Kasumi-1 (cell line): ENCODE measurements at places on chromosomes 13 and 19.

- no peak for DNase-seq
Measured at GRCh38 chr13:104854007-104854406, 1681.5 kb downstream of the EFNB2 start.

GRCh38 chr19:53086949-53087348 lies 16.3 kb downstream of the ZNF160 start:
- peak; percentile 57 for DNase-seq

DNA sequence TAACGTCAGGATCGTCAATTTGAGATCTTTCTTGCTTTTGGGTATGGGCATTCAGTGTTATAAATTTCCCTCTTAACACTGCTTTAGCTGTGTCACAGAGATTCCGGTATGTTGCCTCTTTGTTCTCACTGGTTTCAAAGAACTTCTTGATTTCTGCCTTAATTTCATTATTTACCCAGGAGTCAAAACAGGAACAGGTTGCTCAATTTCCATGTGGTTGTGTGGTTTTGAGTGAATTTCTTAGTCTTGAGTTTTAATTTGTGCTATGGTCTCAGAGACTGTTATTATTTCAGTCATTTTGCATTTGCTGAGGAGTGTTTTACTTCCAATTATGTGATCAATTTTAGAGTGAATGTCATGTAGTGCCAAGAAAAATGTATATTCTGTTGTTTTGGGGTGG lies 153.1 kb downstream of the PCDH17 start:
- peak; percentile 21 for DNase-seq

DNA sequence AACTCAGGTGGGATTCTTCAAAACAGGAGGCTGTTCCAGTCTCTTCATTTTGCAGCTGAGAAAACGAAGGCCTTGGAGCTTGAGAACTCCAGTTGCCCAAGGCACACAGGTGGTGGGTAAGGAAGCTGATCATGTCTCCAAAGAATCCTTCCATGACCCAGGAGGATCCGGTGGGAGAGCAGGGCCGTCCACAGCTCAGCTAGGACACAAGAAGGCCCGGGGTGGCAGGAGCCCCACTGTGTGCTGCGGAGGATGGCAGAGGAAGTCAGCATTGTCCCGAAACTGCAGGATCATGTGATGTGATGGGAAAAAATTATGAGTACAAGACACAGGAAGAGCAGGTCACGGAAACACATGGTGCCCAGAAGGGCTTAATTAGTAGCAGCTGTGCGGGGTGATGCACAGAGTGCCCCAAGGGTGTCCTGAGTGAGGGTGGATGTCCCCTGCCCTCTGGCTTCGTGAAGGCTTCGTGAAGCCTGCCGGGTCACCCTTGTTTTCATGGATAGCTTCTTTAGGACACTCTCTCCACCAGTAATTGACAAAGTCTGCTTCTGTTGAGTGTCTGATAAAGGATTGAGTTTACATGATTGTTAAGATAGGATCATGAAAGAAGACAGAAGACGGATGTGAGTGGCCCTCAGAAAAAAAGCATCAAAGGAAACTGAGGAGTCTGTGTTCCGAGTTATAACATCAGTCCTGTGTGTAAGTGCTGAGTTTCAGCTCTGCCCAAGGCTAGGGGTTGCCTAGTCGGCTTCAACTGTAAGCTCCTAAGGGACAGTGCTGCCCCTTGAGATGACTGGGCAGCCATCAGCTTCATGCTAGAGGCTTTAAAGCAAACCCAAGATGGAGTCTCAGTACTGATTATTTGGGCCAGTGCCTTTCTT lies 33.8 kb upstream of the SACS start:
- no peak for DNase-seq

GRCh38 chr19:961866-962620 lies 22.1 kb upstream of the WDR18 start:
- DNase-seq = no peak

DNA sequence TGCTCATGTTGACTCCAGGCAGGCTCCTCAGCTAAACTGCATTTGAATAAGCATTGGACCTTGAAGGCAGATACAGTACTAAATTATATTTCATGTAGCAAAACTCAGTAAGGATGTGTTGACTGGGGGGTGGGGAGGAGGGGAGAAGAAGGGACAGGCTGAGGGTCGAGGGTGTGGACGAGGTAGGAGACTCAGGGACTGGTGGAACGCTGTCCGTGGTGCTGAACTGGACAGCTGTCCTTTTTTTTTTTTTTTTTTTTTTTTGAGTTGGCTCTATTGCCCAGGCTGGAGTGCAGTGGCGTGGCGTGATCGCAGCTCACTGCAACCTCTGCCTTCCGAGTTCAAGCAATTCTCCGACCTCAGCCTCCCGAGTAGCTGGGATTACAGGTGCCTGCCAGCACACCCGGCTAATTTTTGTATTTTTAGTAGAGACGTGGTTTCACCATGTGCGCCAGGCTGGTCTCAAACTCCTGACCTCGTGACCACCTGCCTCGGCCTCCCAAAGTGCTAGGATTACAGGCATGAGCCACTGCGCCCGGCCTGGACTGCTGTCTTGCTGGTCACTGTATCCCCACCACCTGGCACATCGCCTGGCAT lies 33.2 kb upstream of the CASP14 start:
- DNase-seq = peak; percentile 0

DNA sequence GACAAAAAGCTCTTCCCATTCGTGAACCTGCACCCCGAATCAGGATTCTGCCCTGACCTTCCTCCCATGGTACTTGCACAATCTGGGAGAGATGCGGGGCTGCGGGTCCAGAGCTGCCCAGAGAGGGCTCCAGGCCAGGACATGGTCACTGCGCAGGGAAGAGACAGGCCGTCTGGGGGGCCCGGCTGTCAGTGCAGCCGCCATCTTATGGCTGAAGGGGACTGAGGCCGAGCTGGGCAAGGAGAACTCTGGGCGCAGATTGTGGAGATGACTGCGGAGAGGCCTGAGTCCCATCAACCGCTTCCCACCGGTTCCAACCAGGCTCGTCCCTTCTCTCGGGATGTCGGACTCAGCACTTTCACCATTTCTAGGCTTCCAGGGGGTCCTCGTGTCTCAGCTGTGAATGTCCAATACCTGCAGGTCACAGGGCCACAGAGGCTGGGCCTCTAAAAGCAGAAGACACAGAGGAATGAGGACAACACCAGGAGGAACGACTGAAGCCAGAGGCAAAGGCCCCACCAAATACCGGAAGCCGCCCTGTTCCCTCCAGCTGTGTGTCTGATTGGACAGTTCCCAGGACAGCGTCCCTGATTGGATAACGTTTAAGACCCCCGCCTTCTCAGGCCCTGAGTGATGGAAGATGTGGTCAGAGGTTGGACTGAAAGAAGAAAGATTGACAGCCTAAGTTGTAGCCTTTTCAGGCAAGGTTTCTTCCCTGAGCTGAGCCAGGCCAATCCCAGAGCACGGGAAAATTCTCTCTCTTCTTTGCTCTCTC lies 117.1 kb upstream of the ZNF91 start:
- no peak for DNase-seq

DNA sequence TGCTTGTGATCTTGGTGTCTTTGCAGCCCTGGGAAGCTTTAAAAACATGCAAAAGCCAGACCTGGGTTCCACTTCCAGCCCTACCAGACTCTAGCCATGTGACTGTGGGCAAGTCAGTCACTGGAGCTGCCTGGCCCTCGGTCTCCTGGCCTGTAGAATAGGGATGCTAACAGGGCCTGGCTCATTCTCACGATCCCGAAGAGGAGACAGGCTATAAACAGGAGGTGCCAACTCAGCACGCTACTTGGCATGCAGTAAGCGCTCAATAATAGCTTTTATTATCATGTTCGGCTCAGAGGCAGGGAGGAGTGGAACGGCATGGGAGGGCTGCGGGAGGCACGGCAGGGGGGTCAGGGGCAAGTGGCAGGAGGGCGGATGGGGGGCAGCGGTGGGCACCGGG lies 1.7 kb downstream of the CTXN1 start:
- DNase-seq = no peak
